ENCODE measurements at places on chromosomes 7 and 10.

DNA sequence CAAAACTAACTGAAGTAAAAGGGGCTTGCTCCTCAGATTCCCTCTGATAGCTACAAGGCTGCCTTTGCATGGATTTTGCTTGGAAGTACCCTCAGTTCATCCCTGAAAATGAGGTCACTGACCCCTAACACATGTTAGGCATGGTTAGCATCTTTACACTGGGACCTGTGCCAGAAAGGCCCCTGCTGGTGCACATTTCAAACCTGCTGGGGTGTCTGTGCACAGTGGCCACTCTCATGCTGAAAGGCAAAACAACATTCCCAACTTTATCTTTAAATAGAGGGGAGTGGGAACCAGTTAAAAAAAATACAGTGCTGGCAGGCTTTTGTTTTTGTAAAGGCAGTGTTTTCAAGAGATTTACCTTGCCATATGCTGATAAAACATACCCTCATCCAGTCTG is 99.1 kb downstream of the ANK3 start:
- no peak for DNase-seq

GRCh38 chr7:2015251-2015871 is 217.4 kb downstream of the MAD1L1 start:
- no peak for DNase-seq

- no peak for DNase-seq
These were observed 128.8 kb downstream of the NEURL1 start for GRCh38 chr10:103622286-103622685.

GRCh38 chr7:75635036-75635435 is 103.7 kb downstream of the HIP1 start:
- no peak for DNase-seq

GRCh38 chr7:95899919-95900513 is 127.7 kb downstream of the DYNC1I1 start:
- DNase-seq: no peak

GRCh38 chr10:88979153-88979562 is 11.4 kb upstream of the FAS start:
- no peak for DNase-seq

DNA sequence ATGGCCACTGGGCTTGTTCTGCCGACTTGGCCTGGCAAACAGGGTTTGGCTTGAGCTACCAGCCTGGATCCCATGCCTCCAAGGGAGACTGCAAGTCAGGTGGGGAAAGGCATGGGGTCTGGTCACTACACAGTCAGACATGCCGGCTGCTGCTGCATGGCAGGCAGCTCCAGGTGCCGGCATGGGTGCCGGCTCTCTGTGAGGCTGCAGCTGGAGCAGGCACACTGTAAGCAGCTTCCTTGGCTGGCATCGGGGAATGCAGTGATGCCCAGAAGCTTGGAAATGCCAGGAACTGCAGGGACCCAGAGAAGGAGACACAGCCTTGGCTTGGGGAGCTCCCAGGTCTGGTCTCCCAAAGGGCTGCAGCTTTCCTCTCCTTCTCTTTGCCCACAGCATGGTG is 305.5 kb upstream of the NRG3 start:
- DNase-seq: no peak

- DNase-seq: no peak
These were observed 329.1 kb downstream of the PARD3 start for GRCh38 chr10:34486008-34486407.

GRCh38 chr10:125316436-125316835 is 156.1 kb upstream of the CTBP2 start:
- no peak for DNase-seq

DNA sequence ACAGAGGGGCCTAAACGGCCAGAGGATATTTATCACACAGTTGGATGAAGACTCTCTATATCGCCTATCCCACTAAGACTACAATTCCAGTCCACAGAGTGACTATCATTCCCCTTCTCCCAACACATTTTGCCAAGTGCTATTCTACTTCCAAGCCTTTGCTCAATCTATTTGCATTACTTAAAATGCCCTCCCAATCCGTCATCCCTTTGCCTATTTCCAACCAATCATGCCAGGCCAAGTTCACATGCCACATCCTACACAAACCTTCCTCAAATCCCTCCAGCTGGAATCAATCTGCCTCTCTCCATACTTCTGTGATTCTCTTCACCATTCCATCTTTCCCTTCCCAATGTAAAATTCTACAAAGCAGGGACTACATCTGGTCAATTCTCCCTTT is 38.2 kb downstream of the SMURF1 start:
- DNase-seq: no peak

GRCh38 chr10:35626971-35627507 is 15.1 kb downstream of the FZD8 start:
- no peak for DNase-seq

- DNase-seq: no peak
These were observed 83.1 kb downstream of the CTNNA3 start for GRCh38 chr10:67612577-67613537.

DNA sequence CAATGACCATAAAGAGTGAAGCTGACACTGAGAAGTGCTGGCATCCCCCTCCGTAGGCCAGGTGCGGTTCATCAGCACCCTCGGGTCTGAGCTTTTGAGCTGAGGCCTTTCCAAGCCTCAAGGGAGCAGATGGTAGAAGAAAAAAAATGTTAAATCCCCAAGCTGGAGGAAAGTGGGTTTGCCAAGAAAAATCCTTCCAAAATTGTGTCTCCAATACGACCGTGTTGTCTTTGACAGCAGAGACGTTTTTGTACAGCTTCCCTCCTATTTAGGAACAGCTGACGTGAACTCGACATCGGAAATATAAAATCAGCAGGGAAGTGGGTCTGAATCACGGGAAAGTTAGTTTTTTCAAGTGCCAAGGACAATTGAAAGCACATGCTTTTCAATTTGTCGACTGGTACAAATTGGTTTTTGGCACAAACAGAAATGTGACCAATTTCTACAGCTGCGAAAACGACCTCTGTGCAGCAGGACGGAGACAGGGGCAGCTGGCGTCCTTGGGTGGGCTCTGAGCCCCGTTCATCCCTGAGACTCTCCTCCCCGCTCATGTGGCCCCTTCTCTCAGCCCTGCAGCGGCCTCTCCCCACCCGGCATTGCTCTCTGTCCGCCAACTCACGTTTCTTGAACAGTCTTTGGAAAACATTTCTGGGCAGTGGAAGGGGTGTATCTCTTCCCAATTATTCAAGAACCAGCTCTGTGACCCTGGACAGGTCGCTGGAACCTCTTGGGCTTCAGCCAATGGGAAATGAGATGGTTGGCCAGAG is 89.9 kb downstream of the PAXIP1 start:
- no peak for DNase-seq

DNA sequence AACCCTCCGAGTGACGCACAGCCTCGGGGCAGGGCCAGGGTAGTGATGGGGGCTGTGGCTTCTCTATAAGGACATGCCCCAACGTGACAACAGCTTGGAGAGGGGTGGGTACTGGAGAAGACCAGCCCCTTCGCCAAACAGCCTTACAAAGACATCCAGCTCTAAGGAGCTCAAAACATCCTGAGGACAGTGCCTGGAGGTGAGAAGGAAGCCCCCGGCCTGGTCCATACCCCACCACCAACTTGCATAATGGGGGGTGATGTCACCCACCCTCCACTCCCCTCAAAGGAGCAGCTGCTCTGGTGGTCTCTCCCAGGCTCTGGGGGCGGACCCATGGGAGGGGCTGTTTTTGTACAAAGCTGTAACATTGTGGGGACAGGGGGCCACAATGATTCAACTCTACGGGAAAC is 15.1 kb downstream of the PRSS2 start:
- DNase-seq: no peak

- no peak for DNase-seq
These were observed 37.3 kb downstream of the DNAH11 start for GRCh38 chr7:21580073-21580521.

- DNase-seq: no peak
These were observed 215.1 kb downstream of the STK31 start for GRCh38 chr7:23925088-23925487.

GRCh38 chr7:125149151-125149550 is 219.5 kb upstream of the POT1 start:
- no peak for DNase-seq

DNA sequence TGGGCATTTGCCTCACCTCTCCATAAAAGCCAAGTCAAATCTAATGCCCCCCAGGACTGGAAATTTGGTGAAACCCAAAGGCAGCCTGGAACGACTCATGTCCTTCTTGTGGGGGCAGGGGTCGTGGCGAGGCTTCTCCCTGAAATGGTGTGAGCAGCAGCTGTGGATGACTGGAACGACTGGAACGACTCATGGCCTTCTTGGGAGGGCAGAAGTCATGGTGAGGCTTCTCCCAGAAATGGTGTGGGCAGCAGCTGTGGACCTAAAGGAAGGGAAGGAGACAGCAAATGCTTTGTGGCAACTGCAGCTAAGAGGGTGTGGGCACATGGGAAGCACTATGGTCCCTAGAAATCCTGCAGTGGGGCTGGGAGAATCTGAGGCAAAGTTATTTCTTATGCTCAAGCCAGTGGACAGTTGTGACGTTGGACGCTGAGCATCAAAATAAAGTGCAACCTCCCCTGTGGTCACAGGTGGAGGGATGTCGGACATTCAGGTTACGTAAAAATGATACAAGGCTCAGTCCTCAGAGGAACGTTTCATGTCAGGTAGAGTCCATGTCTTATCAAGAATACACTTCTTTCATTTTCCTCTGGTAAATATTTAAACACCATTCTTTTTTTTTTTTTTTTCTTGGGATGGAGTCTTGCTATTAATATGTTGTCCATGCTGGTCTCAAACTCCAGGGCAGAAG is 107.0 kb upstream of the KIF5B start:
- DNase-seq: no peak

DNA sequence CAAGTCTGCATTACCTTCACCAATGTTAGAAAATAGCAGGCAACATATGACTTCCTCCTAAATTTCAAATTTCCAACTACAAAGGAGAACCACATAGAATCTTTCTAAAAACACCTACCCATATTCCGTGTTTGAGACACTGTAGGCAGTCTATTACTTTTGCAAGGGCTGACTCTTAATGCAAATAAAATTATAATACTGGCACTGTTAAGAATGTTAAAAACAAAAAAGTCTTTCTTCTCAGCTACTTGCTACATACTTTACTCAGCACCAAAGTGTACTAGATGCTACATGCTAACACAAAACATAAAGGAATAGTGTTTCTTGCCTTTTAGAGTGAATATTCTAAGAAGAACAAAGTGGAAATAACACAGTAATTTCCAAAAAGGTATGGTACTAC is 65.4 kb downstream of the SRPK2 start:
- DNase-seq: no peak

DNA sequence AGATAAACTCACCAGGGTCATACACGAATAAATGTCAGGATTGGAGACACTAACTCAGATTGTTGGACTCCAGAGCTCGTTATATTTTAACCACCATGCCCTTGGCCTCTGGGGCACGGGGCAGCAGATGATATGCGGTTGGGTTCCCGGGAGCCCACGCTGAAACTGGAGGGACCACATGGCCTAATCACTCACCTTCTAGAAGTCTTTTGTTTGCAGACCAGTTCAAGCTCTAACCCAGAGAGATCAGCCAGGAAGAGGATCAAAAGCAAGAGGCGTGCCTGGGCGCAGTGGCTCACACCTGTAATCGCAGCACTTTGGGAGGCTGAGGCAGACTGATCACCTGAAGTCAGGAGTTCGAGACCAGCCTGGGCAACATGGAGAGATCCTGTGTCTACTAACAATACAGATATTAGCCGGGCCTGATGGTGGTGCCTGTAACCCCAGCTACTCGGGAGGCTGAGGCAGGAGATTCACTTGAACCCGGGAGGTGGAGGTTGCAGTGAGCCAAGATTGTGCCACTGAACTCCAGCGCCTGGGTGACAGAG is 42.6 kb upstream of the ECHDC3 start:
- no peak for DNase-seq

- no peak for DNase-seq
These were observed 87.5 kb downstream of the PARD3 start for GRCh38 chr10:34727595-34728033.

DNA sequence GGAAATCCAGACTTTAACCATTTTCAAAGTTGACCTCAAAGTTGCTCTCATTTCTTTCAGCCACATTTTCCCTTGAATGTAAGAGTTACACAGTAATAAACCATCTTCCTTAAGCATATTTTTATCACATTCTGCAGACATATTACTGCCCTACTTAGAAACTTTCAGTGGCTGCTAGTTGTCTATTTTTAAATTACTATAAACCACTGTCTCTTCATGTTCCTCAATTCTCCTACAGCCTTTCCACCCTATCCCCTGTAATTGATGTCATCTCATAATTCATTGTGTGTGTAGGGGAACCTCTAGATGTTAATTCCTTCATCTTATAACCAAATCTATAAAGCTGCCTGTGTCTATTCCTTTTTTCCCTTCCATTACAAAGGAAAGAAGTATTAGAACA is 78.1 kb upstream of the STRIP2 start:
- no peak for DNase-seq

DNA sequence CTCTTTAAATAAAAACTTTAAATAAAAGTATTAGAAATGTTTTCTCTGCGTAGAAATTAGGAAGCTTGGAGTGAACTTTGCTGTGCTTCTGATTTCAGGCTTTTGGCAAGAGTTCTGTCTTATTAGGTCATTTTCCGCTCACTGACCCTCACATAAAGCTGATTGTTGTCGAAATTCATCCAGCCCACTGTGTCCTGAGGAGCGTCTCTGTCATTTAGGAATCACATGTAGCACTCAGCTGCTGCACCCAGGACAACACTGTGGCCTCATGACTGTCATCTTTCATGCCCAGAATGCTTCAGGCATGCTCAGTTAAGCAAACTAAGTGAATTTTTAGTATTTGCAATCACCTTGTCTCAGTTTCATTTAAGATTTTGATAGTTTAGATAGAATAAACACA is 57.8 kb upstream of the MSRB2 start:
- DNase-seq: no peak

GRCh38 chr7:27661811-27662489 is 733 bp downstream of the HIBADH start:
- DNase-seq: no peak

GRCh38 chr7:94022550-94022949 is 18.4 kb upstream of the BET1 start:
- DNase-seq: no peak

GRCh38 chr7:47905076-47905920 is 43.0 kb downstream of the PKD1L1 start:
- no peak for DNase-seq

DNA sequence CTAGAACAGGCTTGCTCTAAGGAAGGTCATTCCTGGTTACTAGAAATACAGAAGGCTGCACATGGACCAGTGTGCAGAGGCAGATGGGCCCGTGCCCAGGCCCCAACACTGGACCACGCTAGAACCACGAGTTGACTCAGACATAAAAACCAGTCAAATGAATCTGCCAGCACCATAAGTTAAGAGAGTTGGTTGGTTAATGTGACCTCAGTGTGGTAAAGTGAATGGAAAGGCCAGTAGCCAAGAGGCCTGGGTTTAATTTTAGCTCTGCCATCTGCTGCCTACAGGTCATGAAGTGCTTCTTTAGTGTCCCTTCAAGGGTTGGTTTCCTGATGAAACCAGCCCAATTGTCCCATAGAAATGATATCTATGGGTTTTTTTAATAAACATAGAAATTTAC is 329.6 kb upstream of the NRP1 start:
- DNase-seq: no peak
